GM04503 (cell line): ENCODE measurements at places on chromosomes 7 and 10.

DNA sequence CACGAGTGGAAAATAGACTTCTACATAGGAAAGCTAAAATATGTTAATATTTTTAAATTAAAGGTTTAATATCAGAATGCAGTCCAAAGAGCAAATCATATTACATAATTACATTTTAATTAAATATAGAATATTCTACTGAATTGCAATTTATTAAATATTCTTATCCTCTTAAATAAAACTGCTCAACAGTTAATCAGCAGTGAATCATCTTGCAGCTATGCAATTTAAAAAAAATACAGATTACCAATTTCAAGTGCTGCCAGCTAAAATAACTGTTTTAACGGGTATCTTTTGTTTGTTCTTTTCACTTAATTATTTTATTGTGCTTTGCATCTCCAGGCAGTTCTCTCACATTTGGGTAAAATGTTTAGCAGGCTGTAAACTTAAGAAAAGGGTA, 82.2 kb downstream of the ZNRF2 start:
- DNase-seq = no peak

- DNase-seq = no peak
Measured at GRCh38 chr10:84659027-84659426, 330.6 kb downstream of the CCSER2 start.

DNA sequence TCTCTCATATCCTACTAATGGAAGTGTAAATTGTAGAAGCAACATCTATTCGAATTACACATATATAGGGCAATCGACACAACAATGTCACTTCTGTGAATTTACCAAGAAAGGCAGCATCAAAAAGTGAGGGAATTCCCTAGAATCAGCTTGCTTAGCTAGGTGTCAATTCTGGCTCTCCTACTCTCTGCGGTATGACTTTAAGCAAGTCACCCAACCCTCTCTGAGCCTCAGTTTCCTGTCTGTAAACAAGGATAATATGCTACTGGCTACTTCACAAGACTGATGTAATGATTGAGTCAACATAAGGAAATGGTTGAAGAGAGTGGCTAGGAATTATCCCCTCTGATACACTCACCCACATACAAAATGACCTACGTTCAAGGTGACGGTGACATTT, 19.4 kb downstream of the CCDC6 start:
- DNase-seq = no peak

GRCh38 chr10:120715171-120715570, 136.0 kb upstream of the WDR11 start:
- no peak for DNase-seq

DNA sequence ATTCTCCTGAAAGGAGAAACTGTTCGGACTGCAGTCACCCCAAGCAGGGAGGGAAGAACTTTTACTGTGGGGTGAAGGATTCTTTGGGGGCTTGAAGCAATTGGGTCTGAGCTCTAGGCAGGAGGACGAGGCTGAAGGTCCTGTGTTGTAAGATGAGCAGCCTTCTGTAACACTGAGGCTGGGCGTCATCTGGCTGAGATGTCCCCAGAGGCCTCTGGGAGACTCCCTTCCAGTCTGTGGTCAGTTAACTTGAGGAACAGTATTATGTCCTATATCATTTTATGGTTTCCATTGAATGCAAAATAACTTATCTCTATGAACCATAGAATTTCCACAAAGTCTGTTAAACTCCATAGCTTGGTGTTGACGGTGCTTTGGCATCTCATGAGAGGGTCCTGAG, 26.3 kb downstream of the FIGNL1 start:
- DNase-seq = no peak

GRCh38 chr7:70512761-70513160, 619.2 kb upstream of the GALNT17 start:
- no peak for DNase-seq

GRCh38 chr7:127838816-127839415, 186.9 kb downstream of the SND1 start:
- no peak for DNase-seq

GRCh38 chr10:64546073-64546472, 1024.9 kb downstream of the REEP3 start:
- no peak for DNase-seq

GRCh38 chr7:138892812-138893211, 88.4 kb downstream of the KIAA1549 start:
- no peak for DNase-seq

DNA sequence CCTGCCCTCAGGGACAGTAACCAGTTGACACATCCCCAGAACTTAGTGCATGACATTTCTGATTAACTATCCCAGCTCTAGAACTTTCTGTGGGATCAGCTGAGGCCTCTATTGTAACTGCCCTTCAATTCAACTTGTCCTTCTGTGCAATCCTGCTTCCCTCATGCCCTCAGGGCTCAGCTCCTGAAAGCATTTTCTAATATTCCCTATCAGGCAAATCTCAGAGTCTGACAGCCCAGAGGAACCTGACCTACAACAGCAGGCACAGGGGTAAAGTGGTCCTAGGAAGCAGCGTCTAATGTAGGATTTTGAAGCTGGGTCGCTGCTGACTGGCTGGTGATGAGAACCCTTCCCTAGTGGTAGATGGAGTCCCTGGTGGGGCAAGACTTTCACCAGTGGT, 13.6 kb upstream of the STN1 start:
- no peak for DNase-seq

GRCh38 chr7:24713039-24713793, 44.0 kb downstream of the GSDME start:
- DNase-seq = no peak

DNA sequence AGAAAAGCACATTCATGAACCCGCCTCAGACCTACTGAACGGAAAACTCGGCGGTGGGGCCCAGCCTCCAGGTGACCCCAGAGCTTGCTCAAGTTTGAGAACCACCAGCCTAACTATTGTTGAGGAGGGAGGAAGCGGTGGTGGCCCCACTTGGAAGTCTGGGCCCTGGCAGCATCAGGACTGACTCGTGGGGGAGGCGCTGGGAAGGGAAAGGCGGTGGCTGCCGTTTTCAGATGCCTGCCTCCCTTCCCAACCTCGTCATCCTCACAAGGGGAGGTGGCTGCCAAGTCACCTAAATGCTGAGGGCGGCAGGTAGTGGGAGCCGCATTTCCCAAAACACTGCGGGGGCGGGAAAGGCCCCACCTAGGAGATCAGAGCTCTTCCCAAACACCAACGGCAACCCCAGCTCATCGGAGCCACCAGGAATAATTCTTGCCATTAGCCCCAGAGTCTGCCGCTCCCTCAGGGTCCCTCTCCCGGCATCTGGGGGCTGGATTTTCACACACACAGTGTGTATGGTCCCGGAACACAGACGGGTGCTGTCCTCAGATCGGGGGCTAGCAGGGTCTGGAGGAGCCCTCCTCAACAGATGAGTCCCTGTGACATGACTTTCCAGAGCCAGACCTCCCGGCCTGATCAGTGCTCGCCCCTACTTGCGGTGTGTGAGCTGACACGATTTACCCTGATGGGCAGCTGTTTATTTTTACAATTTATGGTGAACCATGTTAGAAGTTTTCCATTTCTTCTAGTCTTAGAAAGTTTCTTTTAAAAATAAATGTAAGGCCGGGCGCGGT, 31.3 kb downstream of the PRKAG2 start:
- DNase-seq = no peak

DNA sequence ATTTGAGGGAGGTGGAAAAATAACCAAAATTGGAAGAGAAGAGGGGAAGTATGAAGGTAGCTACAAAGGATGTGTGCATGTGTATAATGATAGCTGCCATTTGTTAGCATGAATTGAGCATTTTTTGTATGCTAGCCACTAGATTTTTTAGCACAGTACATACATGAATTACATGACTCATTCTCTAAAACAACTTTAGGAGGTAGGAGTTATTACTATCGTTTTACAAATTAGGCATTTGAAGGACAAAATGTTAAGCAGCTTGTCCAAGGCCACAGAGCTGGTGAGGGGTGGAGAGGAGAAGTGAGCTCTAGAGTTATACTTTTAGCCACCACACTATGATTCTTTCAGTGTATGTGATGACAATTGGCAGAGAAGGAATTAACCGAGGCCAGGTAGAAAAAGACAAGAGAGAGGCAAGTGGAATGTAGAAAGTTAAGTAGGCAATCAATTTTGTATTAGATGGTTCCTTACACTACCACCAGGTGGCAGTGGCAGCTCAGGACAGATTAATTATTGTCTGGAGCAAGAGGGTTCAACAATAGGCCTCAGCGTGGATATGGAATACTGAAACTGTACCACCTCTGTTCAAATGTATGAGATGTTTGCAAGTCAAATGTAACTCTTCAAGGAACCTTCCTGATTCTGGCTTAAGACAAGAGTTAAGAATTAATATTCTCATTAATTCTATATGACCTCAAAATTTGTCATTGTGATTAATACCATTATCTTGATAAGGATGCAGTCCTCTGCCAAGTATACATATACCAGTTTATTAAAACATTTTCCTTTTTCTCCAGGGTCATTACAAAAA, 128.0 kb downstream of the MBL2 start:
- DNase-seq = no peak

- no peak for DNase-seq
Measured at GRCh38 chr10:27638071-27638750, 107.4 kb downstream of the MKX start.

DNA sequence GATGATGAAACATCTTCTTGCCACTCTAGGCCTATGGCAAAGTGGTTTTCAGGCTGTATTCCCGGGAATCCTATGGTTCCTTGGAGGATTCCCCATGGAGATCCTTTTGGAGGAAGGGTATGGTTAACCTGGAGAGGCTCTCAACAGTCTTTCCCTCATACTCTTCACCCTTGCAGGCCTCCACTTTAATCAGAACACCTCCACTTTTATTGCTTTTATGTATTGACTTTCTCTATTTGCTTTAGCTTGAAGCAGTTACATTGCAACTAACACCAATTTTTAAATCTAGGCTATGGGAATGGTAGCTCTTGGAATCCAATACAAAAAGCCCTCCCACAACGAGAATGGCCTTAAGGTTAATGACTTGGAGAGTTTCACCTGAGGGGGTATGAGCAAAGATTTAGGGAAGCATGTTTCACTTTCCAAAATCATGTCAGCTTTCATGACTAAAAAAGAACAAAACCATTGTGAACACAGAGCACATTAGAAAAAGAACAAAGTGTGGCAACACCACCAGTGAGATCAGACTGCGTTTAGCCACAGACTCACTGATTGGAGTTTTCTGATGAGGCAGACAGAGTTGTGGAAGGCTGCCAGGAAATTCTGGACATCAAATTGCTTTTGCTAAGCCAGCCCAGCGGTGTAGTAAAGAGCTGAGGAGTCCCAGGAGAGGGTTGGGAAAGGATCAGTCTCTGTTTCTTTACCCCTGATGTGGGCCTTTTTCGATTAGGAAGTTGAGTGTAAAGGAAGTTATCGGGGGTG, 130.4 kb upstream of the BMPER start:
- peak; percentile 21 for DNase-seq

- DNase-seq = peak; percentile 14
Measured at GRCh38 chr7:99928994-99929729, at the start of gene GJC3. GJC3 (minus strand) TSS chr7:99929620; CDS start chr7:99929620, 0 bp downstream.

DNA sequence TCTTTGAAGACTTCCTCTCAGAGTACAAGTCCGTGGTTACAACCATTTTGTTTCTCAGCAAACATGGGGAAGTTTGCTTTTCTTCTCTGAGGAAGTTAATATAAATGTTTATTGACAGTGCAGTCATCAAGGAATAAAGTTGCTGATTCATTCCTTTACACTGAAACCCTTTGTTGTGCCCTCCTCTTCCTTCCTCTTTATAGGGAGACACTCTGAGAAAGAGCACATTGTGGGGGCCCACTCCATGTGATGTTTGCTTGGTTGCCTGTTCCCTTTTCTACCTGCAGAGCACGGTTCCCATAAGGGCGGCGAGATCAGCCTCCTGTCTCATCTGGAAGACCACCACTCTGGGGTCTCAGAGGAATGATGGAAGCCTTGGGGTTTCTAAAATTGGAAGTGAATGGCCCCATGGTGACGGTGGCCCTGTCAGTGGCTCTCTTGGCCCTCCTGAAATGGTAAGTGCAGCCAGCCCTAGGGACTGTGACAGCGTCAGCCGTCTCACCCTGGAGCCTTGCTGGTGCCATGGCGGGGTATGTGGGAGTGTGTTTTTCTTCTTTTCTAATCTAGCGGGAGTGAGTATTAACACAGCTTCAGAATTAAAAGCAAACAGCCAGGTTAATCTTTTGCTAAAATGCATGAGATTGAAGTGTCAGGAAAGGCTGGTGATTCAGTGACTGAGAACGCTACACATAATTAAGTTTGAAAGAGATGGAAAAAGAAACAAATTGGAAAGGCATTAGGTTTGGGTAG, at the start of gene TBXAS1:
Gene TBXAS1, plus strand, starts transcription at position 240 of the 750 bp plus-strand sequence. Its CDS starts 127 bp downstream, at position 367.
- DNase-seq = no peak

GRCh38 chr7:43490016-43490415, 92.9 kb upstream of the STK17A start:
- DNase-seq = no peak

DNA sequence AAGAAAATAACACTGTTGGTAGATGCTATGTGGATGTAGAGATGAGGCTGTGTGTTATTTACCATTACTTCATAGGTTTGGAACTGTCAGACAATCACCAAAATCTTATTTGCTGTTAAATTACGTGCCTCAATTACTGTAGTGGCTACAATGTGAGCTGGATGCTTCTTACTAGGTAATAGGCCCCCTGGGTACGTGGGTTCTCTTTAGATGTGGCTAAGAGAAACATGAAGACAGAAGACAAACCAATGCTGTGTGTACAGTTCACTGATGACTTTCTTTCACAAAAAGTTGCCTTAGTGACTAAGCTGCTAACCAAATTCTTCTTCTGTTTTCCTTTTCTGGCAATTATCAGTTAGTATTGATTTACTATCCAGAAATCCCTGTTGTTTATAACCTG, 144.6 kb downstream of the SEMA3E start:
- no peak for DNase-seq

- no peak for DNase-seq
Measured at GRCh38 chr7:3067606-3068380, 24.1 kb upstream of the CARD11 start.

DNA sequence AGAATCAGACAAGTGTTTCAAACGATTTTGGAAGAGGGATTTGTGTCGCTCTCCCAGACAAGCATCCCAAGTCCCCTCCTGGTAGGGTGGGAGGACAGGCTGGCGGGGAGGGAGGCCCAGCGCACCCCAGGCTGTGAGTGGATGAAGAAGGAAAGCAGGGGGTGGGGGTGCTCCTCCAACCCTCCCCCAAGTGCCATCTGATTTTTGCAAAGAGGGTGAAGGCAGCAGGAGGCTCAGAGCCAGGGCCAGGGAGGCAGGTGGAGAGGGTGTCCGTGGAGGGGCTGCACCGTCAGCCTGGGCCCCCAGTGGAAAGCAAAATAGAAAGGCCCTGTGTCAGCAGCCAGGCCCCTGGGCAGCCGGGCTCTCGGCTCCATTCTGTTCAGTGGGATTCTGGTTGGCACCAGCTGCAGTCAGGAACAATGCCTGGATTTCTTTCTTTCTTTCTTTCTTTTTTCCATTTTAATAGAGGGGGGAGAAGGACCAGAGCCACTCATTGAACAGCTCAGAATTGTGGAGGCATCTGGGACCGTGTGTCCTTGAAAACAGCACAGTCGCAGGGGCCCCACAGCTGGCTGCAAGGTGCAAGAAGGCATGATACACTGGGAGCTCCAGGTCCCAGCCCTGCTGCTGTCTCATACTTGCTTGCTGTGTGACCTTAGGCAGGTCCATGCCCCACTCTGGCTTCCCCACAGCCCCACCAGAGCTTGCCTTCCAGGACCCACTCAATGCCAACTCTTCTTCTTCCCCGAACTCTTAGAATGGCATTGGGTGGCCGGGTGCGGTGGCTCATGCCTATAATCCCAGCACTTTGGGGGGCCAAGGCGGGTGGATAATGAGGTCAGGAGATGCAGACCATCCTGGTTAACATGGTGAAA, 7.1 kb upstream of the ZMIZ1 start:
- DNase-seq = no peak
